ENCODE measurements at places on chromosomes 4 and X.

DNA sequence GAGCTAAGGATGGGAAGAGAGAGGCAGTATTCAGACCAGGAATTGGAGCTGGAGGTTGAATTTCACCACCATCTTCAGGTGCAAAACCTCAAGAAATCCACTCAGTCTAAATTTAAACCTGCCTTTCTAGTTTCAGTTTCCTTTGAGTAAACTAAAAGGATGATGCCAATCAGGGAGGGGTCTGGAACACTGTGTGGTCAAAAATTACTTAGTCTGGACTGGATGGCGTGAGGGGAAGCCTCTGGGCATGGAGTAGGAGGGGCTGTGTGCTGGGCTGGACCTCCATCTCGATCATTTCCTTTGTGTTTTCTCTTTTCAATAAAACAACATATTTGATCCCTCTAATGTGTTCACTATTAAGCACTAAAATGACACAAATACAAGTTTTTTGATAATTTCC, 120.1 kb downstream of the GC start:
- no peak for DNase-seq

DNA sequence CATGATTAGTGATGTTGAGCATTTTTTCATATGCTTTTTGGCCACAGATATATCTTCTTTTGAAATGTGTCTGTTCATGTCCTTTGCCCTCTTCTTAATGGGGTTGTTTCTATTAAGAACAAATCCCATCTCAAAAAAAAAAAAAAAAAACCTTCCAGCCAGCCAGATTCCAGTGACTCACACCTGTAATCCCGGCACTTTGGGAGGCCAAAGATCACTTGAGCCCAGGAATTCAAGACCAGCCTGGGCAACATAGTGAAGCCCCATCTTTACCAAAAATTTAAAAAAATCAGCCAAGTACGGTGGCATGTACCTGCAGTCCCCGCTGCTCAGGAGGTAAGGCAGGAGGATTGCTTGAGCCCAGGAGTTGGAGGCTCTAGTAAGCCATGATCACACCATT, 5.1 kb downstream of the RAB33B start:
- no peak for DNase-seq

GRCh38 chrX:29911673-29912072, 303.7 kb upstream of the MAGEB2 start:
- no peak for DNase-seq

GRCh38 chr4:54277691-54278090, 48.6 kb downstream of the PDGFRA start:
- no peak for DNase-seq

GRCh38 chr4:102560571-102561341, 59.6 kb downstream of the NFKB1 start:
- no peak for DNase-seq

DNA sequence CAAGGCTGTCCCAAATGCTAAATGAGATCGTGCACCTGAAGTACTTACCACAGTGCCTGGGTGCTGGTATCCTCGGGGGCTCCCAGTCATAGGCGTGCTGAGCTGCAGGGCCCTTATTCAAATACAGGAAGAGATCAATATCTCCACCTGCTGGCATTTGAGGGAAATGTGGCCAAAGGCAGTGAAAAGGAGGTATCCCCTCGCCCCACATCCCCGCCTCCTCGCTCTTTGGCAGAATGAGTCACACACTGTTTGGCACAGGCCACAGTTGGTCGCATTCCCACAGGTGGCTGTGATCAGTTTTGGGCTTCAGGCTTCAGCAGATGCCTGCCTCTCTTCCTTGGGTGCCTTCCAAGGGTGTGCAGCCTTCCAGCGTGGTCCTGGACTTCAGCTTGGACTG, 28.4 kb downstream of the ZNF185 start:
- peak; percentile 46 for DNase-seq

- no peak for DNase-seq
Observed at GRCh38 chr4:88753658-88754571, 56.3 kb upstream of the NAP1L5 start.

GRCh38 chr4:137640156-137640837, 108.0 kb upstream of the PCDH18 start:
- no peak for DNase-seq

- no peak for DNase-seq
Observed at GRCh38 chr4:5955201-5955821, 62.4 kb upstream of the CRMP1 start.

Data from nephron progenitor cell (in vitro differentiated cells).